ENCODE measurements at places on chromosomes 1 and 21. TPM values are rescaled to one million over a fixed set of nuclear protein-coding genes. Genes with fewer than 3 reads are reported as not detected.
A peak's percentile ranks its signal among the peaks of the same experiment; 100 is the strongest.

ZSWIM5 gene
- total RNA-seq = 0.51 TPM

INAVA gene
- total RNA-seq = not detected

ITLN1 gene
- total RNA-seq = not detected

CRYBG2 gene
- 1.6 TPM for total RNA-seq

DNA sequence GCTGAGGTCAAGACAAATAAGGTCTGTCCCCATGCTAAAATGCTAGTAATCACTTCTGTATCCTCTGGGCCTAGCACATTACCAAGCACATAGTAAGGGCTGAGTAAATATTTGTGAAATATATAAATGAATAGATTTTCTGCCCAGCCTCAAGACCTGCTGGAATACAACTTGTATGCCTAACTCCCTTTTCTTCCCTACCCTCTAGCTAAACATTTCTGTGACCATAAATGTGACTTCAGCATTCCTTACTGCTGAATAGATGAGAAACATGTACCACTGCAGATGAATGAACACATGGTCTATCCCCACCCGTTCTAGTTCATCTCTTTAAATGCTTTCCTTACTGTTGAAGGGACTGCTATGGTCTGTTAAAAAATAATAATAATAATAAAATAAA lies 209.0 kb upstream of the HOOK1 start:
- no peaks in the 10 kb centered on the region for H3K4me1 ChIP-seq
- H3K36me3 ChIP-seq = peaks cover 12% of the 10 kb centered on the region

DNA sequence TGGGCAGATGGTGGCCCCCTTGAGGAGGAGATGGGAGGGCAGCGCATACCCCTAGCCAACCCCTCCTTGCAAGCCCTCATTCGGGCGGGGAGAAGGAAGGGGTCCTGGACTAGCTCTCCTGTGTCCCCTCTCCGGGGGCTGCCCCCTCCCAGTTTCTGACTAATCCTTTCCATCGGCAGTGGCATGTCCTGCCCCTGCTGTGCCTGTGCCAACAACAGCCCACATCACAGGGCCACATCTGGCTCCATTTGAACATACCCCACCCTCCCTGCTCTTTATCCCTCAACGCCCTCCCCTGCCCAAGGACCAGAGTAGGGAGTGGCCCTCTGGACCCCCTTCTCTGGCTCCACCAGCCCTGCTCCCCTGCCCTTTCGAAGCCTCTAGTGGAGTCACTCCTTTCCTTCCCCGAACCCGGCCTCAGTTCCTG lies 11.0 kb upstream of the LMNA start:
- H3K4me1 ChIP-seq = peaks cover 71% of the 10 kb centered on the region
- peak overlapping the region; percentile 11 for H3K4me3 ChIP-seq
- H3K27ac ChIP-seq = peak overlapping the region; percentile 93
- no peaks in the 10 kb centered on the region for H3K36me3 ChIP-seq

DNA sequence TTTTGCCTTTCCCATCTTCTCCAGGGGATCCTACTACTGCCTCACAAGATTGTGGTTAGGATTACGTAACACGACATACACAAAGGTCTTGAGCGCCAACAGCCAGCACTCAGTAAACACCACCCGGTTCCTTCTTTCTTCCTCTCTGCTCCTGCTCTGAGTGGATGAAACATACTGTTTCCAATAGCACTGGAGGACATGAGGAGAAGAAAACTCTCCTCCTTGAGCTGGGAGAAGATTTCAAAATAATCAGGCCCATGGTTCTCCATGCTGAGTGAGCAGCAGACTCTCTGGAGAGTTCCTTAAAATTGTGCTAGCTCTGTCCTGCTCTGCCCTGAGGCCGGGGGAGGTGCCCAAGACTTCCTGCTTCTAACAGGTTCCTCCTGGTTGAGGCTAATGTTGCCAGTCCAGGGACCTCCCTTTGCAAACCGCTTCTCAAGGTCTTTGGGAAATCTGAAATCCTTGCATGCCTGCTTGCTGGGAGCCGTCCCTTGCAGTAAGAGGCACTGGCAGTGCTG lies 29.4 kb upstream of the MX1 start:
- DNase-seq = no peak
- peaks cover 32% of the 10 kb centered on the region for H3K36me3 ChIP-seq
- H3K27me3 ChIP-seq = no peaks in the 10 kb centered on the region
- no peak overlapping the region for H3K27ac ChIP-seq
- no peaks in the 10 kb centered on the region for H3K4me1 ChIP-seq
- H3K4me3 ChIP-seq = no peak overlapping the region

DNA sequence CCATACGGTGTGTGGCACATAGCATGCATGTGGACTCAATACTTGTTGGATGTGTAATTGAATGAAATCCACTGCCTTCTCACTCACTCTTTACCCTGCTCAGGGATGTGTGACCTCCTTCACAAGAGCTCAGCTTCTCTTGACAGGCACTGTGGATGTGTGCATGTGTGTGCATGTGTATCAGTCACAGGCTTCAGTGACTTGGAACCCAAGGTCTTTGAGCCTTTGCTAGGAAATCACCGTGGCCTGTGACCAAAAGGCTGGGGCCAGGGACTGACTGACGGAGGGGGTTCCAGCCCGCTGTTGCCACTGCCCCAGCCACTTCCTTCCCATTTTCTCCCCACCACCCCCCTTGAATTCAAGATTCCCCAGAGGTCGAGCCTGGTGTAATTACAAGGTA lies 144.4 kb upstream of the POU3F1 start:
- H3K4me3 ChIP-seq = no peak overlapping the region
- no peaks in the 10 kb centered on the region for H3K36me3 ChIP-seq

GRCh38 chr21:42306366-42307035 lies 8.7 kb downstream of the TFF3 start:
- H3K27ac ChIP-seq = no peak overlapping the region
- H3K4me3 ChIP-seq = no peak overlapping the region
- H3K36me3 ChIP-seq = no peaks in the 10 kb centered on the region
- H3K4me1 ChIP-seq = peaks cover 3% of the 10 kb centered on the region
- no peak for DNase-seq

DNA sequence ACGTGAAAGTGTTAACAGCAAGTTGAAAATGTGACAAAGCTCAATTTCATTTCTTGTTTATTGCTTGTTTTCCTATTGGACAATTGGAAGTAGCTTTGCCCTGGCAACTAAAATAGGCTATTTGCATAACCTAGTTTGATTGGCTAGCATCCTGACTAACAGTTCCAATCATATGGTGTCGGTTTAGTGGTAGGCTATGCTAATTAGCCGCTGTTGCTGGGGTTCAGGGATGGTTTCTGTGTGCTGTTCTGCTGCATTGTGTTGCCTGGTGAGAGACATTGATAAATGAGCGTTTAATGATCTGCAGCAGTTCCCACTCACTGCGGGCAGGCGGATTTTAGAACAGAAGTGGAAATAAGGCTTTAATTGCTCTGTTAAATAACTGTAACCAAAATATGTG lies 68.5 kb downstream of the DYRK1A start:
- no peak overlapping the region for H3K4me3 ChIP-seq
- peak; percentile 46 for DNase-seq
- no peaks in the 10 kb centered on the region for H3K27me3 ChIP-seq
- peaks cover 40% of the 10 kb centered on the region for H3K4me1 ChIP-seq

GRCh38 chr1:48558366-48558765 lies 86.4 kb upstream of the SPATA6 start:
- DNase-seq = no peak
- H3K4me3 ChIP-seq = no peak overlapping the region
- no peaks in the 10 kb centered on the region for H3K4me1 ChIP-seq
- no peaks in the 10 kb centered on the region for H3K36me3 ChIP-seq
- no peak overlapping the region for H3K27ac ChIP-seq
- H3K27me3 ChIP-seq = peaks cover 3% of the 10 kb centered on the region

DNA sequence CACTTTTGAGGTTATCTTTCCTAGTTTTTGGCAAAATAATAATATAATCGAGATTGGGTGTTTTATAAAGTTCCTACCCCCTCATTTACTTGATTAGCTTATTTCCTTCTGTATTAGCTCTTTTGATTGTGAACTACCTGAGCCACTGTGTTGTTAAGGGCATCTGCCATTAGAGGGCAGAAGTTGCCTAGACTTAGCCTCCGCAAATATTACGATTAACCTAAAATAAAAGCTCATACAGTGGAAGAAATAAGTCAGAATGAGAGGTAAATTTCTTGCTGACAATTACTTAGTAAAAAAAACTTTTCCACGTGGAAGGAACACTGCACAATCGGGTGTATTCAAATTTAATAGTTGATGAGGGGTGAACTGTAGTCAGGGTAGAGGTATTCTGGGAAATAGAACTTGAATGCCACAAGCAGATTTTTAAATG lies 2.3 kb downstream of the H3-3A start:
- peaks cover 62% of the 10 kb centered on the region for H3K4me1 ChIP-seq
- DNase-seq = peak; percentile 56
- H3K27me3 ChIP-seq = no peaks in the 10 kb centered on the region

DNA sequence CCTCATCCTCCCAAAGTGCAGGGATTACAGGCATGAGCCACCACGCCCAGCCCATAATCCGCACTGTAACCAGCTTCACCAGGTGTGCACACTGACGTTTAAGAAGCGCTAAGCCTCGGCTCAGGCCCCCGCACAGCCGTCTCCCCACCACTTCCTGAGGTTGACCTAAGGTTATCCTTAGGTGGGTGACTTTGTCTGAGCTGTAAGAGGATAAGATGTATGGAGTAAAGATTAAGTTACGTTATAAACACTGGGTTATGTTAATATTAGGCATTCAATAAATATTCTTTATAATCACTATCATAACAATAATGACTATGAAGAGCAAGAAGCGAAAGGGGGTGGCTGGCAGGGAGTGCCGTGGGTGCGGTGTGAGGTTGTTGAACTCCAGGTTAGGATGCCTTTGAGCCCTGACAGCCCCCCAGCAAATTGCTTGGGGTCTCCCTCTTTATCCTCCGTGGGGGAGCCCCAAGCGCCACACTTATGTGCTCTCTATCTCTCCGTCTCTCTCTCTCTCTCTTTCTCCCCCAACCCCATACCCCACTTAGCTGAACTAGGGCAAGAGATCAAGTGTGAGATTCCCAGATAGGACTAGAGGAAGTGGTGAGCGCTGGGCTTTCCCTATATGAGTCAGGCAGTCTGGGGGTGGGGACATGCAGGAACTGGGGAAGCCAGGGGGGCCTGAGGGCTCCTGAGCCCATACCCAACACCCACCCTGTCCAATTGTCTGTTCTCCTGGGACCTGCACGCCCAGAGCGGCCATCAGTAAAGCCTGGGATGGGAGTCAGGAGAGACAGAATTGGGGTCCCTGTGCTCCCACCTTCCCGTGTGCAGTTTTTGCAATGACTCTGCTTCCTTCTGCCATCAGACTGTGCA lies 7.6 kb downstream of the EFHD2 start:
- no peaks in the 10 kb centered on the region for H3K27me3 ChIP-seq
- H3K36me3 ChIP-seq = peaks cover 13% of the 10 kb centered on the region
- H3K4me3 ChIP-seq = peak overlapping the region; percentile 35
- peaks cover 60% of the 10 kb centered on the region for H3K4me1 ChIP-seq
- DNase-seq = peak; percentile 73

DNA sequence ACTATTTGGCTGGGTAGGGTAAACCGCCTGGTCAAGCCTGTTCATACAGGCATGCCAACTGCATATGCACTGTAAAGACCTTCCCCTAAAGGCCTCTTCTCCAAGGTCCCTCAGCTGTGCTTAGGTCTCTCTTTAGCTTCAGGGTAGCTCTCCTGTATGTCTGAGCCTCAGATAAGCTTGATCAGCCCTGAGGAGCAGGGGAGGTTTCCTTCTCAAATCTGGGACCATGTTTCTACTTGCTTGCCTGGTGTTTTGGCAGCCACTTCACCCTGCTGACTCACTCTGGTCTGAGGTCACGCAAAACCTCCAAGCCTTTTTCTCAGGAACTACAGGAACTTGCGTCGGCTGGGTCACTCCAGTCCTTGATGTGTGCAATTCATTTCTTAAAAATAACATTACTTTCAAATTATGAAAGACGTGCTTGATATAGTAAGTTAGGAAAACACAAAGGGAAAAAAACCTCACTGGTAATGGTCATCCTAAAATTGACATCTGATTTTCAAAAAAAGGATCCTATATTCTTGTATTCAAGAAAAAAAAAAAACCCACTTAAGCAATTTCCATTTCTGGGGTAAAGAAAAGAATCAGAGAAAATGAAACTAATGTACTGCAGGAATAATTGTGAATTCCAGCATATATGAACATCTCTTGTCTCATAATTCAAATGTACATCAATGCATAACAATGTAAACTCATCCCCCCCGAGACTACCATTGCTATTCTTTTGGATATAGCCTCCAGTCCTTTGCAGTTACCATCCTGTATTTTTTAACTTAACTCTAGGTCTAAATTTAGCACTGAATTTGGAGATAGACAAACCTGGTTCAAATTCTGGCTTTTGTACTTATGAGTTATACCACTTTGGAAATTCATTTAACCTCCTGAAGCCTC lies 24.8 kb upstream of the RNF19B start:
- no peaks in the 10 kb centered on the region for H3K27me3 ChIP-seq
- peak overlapping the region; percentile 31 for H3K4me3 ChIP-seq
- H3K4me1 ChIP-seq = peaks cover 65% of the 10 kb centered on the region

DNA sequence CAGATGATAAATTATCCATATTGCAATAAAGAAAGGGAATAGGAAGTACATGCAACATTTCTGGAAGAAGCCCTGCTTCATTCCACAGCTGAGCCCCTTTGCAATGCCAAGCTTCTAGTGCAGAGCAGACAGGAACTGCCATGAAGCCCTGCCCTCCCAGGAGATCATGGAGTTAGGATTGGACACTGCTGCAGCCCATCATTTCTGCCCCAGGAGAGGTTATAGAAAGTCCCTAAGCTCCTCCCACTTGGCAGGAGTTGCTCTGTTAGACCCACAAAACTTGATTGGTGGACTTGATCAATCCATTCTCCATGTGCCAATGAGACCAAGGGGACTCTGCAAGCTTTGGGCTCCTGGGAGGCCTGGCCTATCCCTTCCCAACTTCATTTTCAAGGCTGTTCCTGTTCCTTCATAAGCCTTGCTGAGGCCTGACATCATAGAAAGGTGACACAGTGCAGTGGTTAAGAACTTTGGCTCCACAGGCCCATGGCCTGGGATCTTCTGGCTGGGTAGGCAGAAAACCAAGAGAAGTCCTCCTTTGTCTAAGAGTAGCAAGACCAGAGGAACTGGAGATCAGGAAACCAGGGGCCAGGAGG lies 1.3 kb upstream of the LAPTM5 start:
- DNase-seq = peak; percentile 77
- H3K27me3 ChIP-seq = no peaks in the 10 kb centered on the region
- H3K4me3 ChIP-seq = peak overlapping the region; percentile 39

DNA sequence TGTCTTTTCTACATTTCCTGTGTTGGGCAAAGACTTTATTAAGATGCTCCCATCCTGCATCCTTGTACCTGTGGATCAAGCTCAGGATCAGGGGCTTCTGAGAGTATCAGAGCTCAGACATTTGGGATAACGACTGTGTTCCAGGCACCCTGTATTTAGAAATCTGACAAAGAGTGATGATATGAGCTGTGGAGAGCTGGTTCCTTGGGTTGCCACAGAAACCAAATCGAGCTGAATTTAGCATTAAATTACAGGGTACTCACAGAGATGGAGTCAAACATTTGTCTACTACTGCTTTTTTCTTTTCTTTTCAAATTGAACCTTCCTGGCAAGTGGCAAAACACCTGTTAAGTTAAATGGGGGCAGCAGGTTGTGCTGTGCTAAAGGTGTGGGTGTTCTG lies 110.6 kb downstream of the XCL2 start:
- H3K36me3 ChIP-seq = no peaks in the 10 kb centered on the region
- H3K27me3 ChIP-seq = no peaks in the 10 kb centered on the region
- H3K4me3 ChIP-seq = no peak overlapping the region
- no peaks in the 10 kb centered on the region for H3K4me1 ChIP-seq
- no peak overlapping the region for H3K27ac ChIP-seq

GRCh38 chr1:201419746-201420607 lies 1.6 kb downstream of the TNNI1 start:
- H3K4me1 ChIP-seq = no peaks in the 10 kb centered on the region
- peaks cover 3% of the 10 kb centered on the region for H3K27me3 ChIP-seq
- DNase-seq = no peak
- no peak overlapping the region for H3K27ac ChIP-seq
- no peaks in the 10 kb centered on the region for H3K36me3 ChIP-seq
- no peak overlapping the region for H3K4me3 ChIP-seq

All from activated CD4-positive, alpha-beta memory T cell treated with anti-CD3 and anti-CD28 coated beads for 36 hours (primary cell).